ENCODE measurements at places on chromosomes 3 and 15.

GRCh38 chr15:95068701-95069521 lies 837.5 kb downstream of the MCTP2 start:
- DNase-seq, result no peak

- no peak for DNase-seq
Measured at GRCh38 chr15:31373096-31373865, 46.6 kb downstream of the KLF13 start.

GRCh38 chr3:135364676-135365075 lies 569.6 kb downstream of the EPHB1 start:
- DNase-seq, result no peak

DNA sequence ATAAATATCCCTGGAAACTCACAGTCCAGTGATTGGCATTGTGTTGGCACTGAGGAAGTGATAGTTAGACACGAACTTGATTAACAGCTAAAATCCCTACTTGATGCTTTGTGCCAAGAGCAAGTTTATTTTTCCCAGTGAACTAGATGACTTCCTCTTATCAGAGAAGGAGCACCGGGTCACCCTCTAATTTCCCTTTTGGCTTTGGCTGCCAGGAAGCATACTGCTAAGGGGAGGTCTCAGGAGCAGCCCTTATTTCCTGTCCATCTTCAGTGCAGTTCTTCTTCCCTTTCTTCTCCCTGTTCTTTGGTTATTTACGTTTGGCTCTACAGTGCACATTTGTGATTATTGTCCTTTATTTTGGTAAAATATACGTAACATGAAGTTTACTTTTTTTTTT lies 13.0 kb downstream of the FBLN2 start:
- DNase-seq, result no peak

All from GM12892 (cell line).